CD4-positive, alpha-beta T cell (primary cell): ENCODE measurements at places on chromosomes 16 and 17. TPM values are rescaled to one million over a fixed set of nuclear protein-coding genes. Genes with fewer than 3 reads are reported as not detected.

Gene STXBP4
- total RNA-seq: 5.1 TPM

GRCh38 chr16:67537270-67537635 lies 8.6 kb downstream of the RIPOR1 start:
- peaks cover 37% of the 10 kb centered on the region for H3K4me1 ChIP-seq
- peak overlapping the region; percentile 69 for H3K27ac ChIP-seq
- peaks cover 21% of the 10 kb centered on the region for H3K36me3 ChIP-seq

GRCh38 chr16:17567455-17567854 lies 96.7 kb upstream of the XYLT1 start:
- no peak overlapping the region for H3K27ac ChIP-seq
- no peaks in the 10 kb centered on the region for H3K4me1 ChIP-seq
- peaks cover 5% of the 10 kb centered on the region for H3K27me3 ChIP-seq
- no peaks in the 10 kb centered on the region for H3K36me3 ChIP-seq
- no peak for DNase-seq
- no peak overlapping the region for H3K4me3 ChIP-seq

GRCh38 chr17:81295676-81296381 lies 722 bp upstream of the SLC38A10 start:
- no peaks in the 10 kb centered on the region for H3K27me3 ChIP-seq
- peak overlapping the region; percentile 94 for H3K4me3 ChIP-seq
- H3K27ac ChIP-seq: peak overlapping the region; percentile 94
- no peaks in the 10 kb centered on the region for H3K36me3 ChIP-seq

DNA sequence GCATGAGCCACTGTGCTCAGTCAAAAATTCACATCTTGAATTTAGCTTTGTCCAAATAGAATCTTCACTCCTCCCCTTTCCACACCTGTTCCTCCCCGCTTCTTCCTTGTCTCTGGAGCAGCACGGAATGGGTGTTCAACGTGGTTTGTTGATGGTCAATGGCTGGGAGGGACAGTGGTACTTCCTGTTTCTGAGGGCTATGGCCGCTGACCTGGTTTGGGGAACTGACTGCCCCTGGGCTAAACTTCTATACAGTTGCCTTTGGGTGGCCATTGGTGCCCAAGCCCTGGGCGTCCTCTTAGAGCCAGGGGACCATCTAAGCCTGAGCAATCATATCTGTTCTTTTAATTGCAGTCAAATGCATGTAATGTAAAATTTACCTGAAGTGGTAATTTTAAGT lies 19.1 kb upstream of the WFIKKN2 start:
- H3K27me3 ChIP-seq: peaks cover 6% of the 10 kb centered on the region
- DNase-seq: no peak
- no peak overlapping the region for H3K27ac ChIP-seq
- H3K4me1 ChIP-seq: peaks cover 8% of the 10 kb centered on the region
- H3K36me3 ChIP-seq: no peaks in the 10 kb centered on the region

Gene PTGES3L
- total RNA-seq: not detected

DNA sequence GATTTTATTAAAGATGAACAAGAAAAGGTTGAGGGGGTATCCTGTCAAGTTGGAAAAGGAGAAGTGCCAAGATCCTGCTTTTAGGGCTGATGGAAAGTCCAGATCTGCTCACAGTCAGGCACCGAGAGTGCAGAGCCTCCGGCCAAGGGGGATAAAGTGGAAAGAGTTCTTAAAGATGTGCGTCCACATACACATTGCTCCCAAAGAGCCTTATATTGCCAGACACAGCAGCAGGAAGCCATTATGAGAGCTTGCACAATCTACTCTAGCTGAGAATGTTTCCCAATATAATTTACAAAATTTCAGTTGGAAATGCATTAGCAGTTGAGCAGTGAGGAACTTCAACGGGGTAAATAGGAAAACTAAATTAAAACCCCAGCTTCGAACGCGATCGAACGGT lies 95.6 kb downstream of the SALL1 start:
- no peaks in the 10 kb centered on the region for H3K36me3 ChIP-seq
- no peak overlapping the region for H3K27ac ChIP-seq
- no peaks in the 10 kb centered on the region for H3K4me1 ChIP-seq

Gene PLCG2
- total RNA-seq: 0.92 TPM

DNA sequence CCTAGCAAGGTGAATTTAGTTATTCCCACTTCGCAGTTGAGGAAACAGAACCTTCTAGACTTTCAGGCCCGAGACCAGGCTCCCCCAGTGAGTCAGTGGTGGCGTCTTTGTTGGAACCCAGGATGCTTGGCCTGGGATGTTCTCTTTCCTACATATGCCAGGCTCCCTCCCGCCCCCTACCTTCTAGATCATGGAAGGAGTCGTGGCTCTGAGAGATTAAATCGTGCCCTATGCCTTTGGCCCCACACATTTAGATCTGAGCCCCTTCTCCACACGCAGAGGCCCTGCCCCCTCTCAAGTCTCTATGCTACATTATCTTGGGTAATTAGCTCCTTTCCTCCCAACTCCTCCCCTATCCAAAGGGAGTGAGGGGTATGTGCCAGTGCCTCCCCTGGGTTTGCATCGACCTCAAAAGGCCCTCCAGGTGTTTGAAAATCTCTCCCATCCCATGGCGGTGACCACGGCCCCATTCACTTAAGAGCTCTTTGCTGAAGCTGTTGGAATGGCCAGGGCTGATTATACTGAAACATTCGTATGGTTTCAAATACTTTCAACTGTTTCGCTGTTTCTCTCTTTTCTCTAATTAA lies 3.0 kb downstream of the NGFR start:
- H3K36me3 ChIP-seq: no peaks in the 10 kb centered on the region
- no peak overlapping the region for H3K27ac ChIP-seq
- H3K27me3 ChIP-seq: peaks cover 67% of the 10 kb centered on the region
- no peak for DNase-seq
- H3K4me3 ChIP-seq: peak overlapping the region; percentile 57
- peaks cover 36% of the 10 kb centered on the region for H3K4me1 ChIP-seq

- DNase-seq: no peak
- H3K4me3 ChIP-seq: no peak overlapping the region
- no peaks in the 10 kb centered on the region for H3K36me3 ChIP-seq
- peaks cover 14% of the 10 kb centered on the region for H3K27me3 ChIP-seq
- H3K4me1 ChIP-seq: peaks cover 32% of the 10 kb centered on the region
- no peak overlapping the region for H3K27ac ChIP-seq
These were observed 1.3 kb downstream of the YBX2 start for GRCh38 chr17:7293159-7293558.

Gene EFCAB5
- total RNA-seq: 0.53 TPM

Gene DPEP3
- total RNA-seq: 0.63 TPM

Gene MMP28
- total RNA-seq: 6.7 TPM

- no peaks in the 10 kb centered on the region for H3K27me3 ChIP-seq
- peaks cover 73% of the 10 kb centered on the region for H3K4me1 ChIP-seq
- peak; percentile 77 for DNase-seq
- peak overlapping the region; percentile 33 for H3K27ac ChIP-seq
- H3K4me3 ChIP-seq: no peak overlapping the region
These were observed 15.8 kb downstream of the TMC6 start for GRCh38 chr17:78112518-78113471.

DNA sequence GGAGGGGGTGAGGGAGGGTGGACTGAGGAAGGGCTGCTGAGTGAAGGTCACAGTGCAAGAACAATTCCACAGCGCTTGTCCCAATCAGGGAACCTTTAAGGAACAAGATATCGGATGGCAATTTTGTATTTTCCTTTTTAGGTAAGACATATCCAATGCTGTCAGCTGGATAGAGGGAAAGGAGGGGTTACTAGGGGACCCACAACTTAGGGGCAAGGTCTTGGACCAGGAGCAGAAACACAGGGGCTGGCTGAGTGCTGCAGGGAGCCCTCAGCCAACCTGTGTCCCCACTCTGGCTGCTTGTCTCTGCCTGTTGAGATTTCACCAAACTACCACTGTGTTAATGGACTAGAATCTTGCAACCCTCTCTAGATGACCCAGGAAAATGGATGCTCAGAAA lies 47.6 kb downstream of the AKAP1 start:
- no peak overlapping the region for H3K4me3 ChIP-seq
- H3K36me3 ChIP-seq: no peaks in the 10 kb centered on the region
- no peaks in the 10 kb centered on the region for H3K27me3 ChIP-seq
- H3K27ac ChIP-seq: no peak overlapping the region

DNA sequence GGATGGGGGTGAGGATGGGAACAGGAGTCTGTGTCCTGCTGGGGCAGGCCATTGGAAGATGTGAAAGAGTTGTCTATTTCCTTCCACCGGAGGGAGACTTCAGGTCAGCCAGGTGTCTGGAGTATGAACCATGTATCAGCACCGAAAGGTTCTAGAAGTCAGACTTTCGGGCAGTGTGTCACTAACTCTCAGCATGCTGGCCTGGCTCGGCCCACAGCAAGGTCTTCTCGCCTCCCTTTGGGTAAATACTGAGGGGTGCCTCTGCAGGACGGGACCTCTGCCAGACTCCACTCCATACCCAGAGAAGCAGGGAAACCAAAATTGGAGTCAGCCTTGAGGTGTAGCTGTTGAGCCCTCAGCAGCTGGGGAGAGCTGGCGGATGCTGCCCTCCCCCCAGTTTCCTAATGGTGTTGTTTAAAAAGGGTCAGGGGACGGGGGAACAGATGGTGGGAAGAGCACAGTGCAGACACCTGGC lies 507 bp downstream of the CIITA start:
- peaks cover 15% of the 10 kb centered on the region for H3K27me3 ChIP-seq
- no peaks in the 10 kb centered on the region for H3K36me3 ChIP-seq
- no peak overlapping the region for H3K27ac ChIP-seq
- no peak for DNase-seq
- H3K4me1 ChIP-seq: peaks cover 54% of the 10 kb centered on the region

DNA sequence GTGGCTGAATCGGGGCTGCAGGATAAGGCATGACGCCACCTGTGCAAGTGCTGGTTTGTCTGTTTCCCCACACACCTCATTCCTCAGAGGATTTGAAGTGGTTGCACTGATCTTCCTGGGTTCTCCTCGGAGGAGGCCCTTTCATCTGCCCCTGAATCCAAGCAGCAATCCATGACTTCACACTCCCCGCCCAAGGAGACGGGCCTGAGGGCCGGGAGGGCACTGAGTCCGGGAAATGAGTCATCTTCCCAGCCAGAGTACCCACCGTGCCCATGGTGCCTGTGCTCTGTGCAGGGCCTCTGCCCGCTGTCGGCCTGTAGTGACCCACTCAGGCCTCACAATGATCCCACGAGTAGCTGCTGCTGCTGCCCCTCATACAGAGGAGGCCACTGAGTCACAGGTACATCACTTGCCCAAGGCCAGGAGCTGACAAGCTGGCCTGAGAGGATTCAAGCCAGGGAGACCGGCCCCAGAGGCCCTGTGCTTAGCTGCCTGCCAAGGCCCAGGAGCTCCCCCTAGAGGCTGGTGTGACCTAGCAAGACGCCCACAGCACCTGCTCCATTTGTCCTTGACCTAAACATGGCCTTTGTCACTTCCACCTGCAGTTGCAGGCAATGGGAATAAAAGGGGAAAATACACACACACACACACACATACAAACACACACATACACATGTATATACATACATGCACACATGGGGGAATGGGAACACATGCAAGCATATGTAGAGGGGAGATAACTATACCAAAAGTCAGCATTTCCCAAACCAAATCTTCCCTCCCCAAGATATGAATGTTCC lies 240.0 kb downstream of the C16orf95 start:
- H3K27ac ChIP-seq: no peak overlapping the region
- no peaks in the 10 kb centered on the region for H3K27me3 ChIP-seq
- no peak overlapping the region for H3K4me3 ChIP-seq

Gene IGF2BP1
- not detected for total RNA-seq

DNA sequence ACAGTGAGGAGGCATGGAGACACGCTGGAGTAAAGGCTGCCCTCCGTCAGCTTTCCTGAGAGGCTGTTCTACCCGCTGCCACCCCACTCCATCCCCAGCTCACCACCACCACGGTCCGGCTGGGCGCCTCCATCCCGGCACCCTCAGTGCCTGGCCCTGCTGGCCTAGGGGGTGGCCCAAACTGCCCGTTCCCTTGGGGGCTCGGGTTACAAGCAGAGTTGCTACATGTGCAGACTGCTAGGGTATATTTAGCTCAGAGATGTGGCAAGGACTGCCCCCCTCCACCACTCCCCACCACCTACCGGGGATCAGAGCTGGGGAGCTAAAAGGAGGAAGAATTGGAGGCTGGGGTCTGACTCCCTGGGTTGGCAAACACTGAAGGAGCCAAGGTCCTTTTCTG lies 4.1 kb downstream of the CACNB1 start:
- H3K27ac ChIP-seq: no peak overlapping the region
- H3K4me3 ChIP-seq: no peak overlapping the region
- peaks cover 45% of the 10 kb centered on the region for H3K4me1 ChIP-seq
- no peaks in the 10 kb centered on the region for H3K27me3 ChIP-seq
- DNase-seq: no peak

- peaks cover 44% of the 10 kb centered on the region for H3K36me3 ChIP-seq
- H3K27me3 ChIP-seq: no peaks in the 10 kb centered on the region
- peak overlapping the region; percentile 92 for H3K27ac ChIP-seq
These were observed 23.9 kb upstream of the DHRS13 start for GRCh38 chr17:28926786-28927185.

Gene SLC5A10
- not detected for total RNA-seq

- H3K4me1 ChIP-seq: peaks cover 66% of the 10 kb centered on the region
- DNase-seq: peak; percentile 66
- peaks cover 7% of the 10 kb centered on the region for H3K36me3 ChIP-seq
- H3K27ac ChIP-seq: no peak overlapping the region
These were observed 879 bp downstream of the SOCS1 start for GRCh38 chr16:11254913-11255736.

- DNase-seq: no peak
- peaks cover 13% of the 10 kb centered on the region for H3K27me3 ChIP-seq
- H3K27ac ChIP-seq: no peak overlapping the region
- H3K36me3 ChIP-seq: no peaks in the 10 kb centered on the region
These were observed 146.4 kb upstream of the CIBAR2 start for GRCh38 chr16:85258629-85259028.

GRCh38 chr16:76303637-76304314 lies 26.6 kb downstream of the CNTNAP4 start:
- DNase-seq: no peak
- no peak overlapping the region for H3K27ac ChIP-seq
- no peaks in the 10 kb centered on the region for H3K27me3 ChIP-seq
- H3K36me3 ChIP-seq: no peaks in the 10 kb centered on the region
- H3K4me1 ChIP-seq: no peaks in the 10 kb centered on the region

GRCh38 chr16:53827741-53828140 lies 123.8 kb downstream of the FTO start:
- H3K36me3 ChIP-seq: peaks cover 28% of the 10 kb centered on the region
- H3K27me3 ChIP-seq: no peaks in the 10 kb centered on the region
- no peak overlapping the region for H3K27ac ChIP-seq
- no peak for DNase-seq

Gene TSPAN10
- not detected for total RNA-seq

DNA sequence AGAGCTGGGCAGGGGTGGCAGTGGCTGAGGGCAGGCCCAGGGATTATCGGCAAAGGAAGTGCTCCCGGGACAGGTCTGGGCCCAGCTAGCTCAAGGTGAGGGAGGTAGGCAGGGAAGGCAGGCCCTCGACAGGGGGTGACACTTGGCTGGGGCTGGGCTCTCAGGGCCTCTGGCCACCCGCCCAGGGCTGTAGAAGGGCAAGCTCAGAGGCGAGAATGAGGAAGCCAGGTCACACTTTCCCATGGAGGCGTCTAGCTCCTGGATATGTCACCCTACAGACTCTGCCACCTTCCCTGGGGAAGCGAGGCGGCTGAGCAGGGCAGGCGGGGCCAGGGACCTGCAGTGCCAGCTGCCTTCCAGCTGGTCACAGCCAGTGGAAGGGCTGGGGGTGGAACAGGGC lies 19.1 kb downstream of the FAM83G start:
- H3K27ac ChIP-seq: no peak overlapping the region
- peaks cover 18% of the 10 kb centered on the region for H3K36me3 ChIP-seq
- no peaks in the 10 kb centered on the region for H3K27me3 ChIP-seq
- DNase-seq: no peak
- no peak overlapping the region for H3K4me3 ChIP-seq
- H3K4me1 ChIP-seq: no peaks in the 10 kb centered on the region

Gene SNN
- 76.3 TPM for total RNA-seq
